AG04450 (cell line): ENCODE measurements at places on chromosomes 2 and 18.

- no peak for DNase-seq
Observed at GRCh38 chr2:210190345-210190744, 19.1 kb upstream of the KANSL1L start.

DNA sequence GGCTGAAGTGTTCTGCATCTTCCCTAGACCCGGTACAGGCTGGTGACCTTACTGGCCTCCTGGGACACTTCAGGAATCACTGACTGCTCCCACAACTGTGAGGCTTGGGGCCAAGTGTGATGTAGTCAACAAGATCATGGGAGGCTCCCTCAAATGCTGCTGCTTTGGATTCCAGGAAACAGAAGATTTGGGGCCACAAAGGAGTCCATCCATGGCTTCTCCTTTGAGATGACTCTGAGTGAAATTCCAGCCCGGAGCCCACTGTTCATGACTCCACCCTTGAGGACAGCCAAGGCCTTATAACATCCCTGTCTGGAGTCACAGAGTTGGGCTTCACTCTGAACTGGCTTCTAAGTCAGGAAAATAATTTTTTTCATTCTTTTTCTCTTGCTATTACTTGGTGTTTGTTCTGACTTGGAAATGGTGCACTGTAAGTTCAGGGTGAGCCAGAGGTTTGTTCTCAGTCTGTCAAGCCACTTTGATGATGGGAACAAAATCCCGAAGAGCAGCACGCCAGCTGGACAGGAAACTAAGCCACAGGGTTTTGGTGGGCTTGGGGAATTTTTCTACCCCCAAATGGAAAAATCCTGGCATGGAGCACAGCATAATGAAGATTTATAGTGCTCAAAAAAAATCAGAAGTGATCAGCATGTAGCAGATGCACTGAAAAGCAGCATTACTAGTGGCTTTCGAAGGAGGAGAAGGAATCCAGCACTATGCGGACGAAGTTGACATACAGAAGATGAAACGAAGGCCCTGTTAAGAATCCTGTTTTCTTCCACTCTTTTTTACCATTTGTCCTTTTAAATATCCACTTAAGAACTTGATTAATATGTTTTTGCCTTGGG, 98.1 kb upstream of the ZFP36L2 start:
- DNase-seq: no peak

- no peak for DNase-seq
Observed at GRCh38 chr18:30248056-30248455, 794.5 kb downstream of the DSC3 start.

- DNase-seq: no peak
Observed at GRCh38 chr2:200758341-200758740, 53.4 kb upstream of the BZW1 start.

DNA sequence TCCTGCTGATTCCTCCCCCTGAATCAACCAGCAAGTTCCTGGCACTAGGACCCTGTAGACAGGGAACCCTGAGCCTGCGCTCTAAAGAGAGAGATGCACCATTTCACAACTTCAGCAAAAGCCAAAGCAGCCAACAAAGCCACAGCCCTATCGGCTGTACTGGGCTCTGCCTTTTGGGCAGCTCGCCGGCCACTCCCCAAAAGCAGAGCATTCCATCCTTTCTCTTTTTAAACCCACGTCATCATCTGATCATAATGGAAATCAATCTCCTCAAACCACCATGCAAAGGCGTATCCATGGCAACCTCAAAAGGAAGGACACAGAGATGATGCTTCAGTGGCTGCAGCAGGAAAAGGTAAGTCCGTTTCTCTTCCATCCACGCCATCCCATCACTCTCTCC, 5.3 kb upstream of the DCTN1 start:
- no peak for DNase-seq

GRCh38 chr2:144364944-144365738, 154.8 kb downstream of the ZEB2 start:
- no peak for DNase-seq

- no peak for DNase-seq
Observed at GRCh38 chr2:216108310-216108966, 710 bp upstream of the XRCC5 start.
